ENCODE measurements at places on chromosomes 5 and 9.
A peak's percentile ranks its signal among the peaks of the same experiment; 100 is the strongest.

DNA sequence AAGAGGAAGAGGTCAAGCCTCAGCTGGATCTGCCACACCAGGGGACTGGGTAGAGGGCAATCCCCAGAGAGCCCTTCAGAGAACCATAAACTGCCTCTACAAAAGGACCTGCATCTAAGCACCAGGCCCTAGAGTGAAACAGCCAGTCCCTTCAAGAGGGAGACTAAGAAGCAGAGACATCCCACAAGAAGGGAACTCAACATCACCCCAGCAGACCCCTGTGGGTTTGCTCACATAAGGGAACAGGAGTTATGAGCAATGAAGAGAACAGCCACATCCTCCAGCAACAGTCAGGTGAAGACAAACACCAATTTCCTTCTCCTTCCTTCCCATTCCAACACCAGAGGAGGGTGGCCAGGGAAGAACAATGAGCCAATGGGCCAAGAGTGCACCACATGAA, 48.9 kb downstream of the TNFSF15 start:
- DNase-seq: no peak

DNA sequence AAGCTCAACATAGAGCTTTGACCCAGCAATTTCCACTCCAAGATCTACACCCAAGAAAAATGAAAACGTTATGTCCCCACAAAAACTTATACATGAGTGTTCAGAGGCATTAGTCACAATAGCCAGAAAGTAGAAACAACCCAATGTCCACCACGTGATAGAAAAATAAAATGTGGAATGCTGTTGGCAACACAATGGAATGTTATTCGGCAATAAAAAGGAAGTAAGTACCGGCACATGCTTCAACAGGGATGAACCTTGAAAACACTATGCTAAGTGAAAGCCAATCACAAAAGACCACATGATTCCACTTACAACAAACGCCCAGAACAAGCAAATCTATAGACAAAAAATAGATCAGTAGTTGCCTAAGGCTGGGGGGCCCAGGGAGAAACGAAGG, 6.0 kb downstream of the UBQLN1 start:
- no peak for DNase-seq

- no peak for DNase-seq
Measured at GRCh38 chr9:15543047-15543813, 9.6 kb upstream of the CCDC171 start.

DNA sequence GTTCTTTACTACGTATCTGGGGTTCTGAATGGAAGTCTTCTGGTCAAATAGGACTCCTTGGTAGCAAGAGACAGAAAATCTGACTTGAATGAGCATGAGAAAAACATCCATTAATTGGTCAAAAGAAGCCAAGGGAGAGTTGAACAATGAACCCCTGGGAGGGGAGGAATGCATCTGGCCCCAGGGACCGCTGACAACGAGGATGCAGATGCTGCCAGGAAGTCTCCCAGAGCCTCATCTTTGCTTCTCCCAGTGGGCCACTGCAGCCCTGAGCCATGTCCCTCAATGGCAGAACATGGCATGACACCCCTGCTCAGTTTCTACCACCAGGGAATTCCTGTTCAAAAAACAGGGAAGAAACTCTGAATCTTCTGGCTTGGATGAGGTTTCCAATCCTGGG, 50.5 kb upstream of the ICE1 start:
- DNase-seq: no peak

DNA sequence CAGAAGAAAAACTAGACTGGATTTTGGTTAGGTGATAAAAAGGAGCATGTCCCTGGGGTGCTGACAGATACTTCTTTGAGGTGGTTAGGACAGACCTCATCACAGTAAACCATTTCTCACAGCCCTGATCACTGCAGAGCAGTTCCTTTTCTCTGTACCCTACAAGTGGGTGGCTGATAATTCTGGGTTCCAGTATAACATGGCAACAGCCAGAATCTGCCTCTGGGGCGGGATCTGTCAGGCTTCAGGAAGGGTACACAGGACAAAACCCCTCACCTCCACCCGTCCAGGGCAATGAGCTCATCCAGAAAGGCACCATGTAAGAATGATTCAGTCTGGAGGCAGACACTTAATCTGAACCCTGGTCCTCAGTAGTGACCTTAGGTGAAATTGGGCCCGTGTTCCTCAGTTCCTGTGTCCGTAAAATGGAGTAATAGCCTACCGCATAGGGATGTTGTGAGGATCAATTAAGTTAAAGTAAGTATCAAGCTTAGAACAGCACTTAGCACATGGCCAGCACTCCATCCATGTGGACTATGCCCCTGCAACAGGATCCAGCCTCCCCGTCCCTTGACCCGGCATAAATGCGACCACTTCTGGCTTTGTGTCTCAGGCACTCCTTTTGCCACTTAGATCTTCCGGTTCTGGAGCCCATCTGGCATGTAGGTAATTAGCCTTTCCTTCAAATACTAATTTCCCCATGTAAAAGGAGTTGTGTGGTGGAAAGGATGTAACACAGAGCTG, 129.2 kb downstream of the LHFPL2 start:
- no peak for DNase-seq

DNA sequence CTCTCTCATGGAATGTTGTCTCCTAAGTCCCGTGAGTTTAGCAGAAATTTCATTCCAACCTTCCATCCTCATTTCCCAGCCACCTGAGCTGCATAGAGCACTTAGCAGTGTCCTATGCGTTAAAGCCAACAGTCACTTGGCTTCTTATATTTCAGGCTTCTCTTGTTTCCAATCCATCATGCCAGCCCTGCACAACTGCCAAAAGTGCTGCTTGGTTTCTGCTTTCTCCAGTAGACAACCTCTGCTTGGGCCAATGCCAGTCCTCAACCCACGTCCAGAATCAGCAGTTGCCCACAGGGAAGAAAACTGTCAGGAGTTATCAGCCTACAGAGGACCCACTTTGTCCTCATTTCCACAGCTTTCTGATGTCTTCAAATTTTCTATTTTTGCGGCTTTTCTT, 42.5 kb downstream of the KCNIP1 start:
- DNase-seq: no peak

GRCh38 chr9:106619211-106619610, 243.8 kb upstream of the ZNF462 start:
- no peak for DNase-seq

DNA sequence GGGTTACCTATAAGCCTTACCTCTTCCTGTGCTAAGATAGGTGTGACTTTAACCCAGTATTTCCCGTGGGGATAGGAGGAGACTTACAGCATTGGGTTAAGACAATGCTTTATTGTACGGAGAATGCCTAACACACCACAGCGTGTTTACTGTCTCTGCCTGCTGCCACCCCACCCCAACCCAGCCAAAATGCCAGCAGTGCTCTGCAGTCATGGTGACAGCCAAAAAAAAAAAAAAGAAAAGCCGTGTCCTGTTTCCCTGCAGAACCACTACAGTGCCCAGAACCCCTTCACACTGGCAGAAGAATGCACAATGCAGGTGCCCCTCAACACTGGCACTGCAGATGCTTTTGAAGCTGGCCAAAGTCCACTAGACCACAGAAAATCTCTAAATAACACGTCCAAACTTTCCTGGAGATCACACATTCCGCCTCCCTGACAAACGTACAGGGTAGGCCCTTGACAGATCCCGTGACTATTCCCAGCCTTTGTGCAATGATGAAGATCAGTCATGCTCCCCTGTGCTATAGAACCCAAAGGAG, 102.2 kb downstream of the SERINC5 start:
- no peak for DNase-seq

DNA sequence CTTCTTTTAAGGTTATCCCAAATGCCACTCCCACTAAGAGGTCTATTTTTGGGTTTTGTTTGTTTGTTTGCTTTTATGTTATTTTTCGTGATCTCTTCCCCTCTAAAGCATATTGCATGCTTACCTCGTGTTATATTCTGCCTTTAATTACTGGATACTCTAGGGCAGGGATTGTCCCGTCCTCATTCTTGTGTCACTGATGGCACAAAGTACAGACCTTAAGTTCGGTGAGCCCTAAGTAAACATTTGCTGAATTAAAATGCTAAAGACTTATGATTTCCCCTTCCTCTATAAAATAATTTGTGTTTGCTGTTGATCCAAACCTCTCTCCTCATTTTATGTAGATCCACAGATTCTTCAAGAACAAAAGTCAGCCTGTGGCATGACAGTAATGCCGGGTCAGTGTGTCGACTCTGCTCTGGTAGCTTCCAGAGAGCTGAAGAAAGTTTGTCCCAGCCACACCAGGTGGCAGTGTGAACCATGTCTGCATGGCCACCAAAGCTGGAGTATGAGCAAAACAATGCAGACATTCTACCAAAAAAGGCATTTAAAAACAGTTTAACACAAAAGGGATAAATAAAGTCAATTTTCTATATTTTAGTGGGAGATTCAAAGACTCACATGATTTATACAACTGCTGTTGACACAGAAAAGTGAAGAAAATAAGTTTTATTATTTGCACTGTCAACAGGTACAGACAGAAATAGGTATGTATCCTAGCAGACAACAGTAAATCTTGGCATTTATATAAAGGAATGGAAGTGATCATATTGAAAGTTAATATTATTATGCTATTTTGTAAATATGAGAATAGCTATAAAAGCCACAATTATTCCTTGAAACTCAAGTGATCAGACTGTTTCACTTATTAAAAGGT, 17.9 kb upstream of the POC5 start:
- DNase-seq: no peak

GRCh38 chr9:35603986-35604577, 980 bp upstream of the TESK1 start:
- peak; percentile 99 for DNase-seq

- no peak for DNase-seq
Measured at GRCh38 chr5:5288201-5288600, 134.3 kb upstream of the ICE1 start.

- no peak for DNase-seq
Measured at GRCh38 chr9:17632994-17633393, 54.1 kb downstream of the SH3GL2 start.

DNA sequence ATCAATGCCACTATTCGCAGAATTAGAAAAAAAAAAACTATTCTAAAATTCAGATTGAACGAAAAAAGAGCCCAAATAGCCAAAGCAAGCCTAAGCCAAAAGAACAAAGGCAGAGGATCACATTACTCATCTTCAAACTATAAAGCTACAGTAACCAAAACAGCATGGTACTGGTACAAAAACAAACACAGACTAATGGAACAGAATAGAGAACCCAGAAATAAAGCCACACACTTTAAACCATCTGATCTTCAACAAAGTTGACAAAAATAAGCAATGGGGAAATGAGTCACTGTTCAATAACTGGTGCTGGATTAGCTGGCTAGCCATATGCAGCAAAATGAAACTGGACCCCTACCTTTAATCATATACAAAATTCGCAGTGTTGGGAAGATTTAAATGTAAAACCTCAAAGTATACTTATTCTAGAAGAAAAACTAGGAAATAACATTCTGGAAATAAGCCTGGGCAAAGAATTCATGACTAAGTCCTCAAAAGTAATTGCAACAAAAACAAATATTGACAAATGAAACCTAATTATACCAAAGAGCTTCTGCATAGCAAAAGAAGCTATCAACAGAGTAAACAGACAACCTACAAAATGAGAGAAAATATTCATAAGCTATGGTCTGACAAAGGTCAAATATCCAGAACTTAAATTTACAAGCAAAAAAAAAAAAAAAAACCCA, 153.7 kb downstream of the NDUFS4 start:
- DNase-seq: no peak

DNA sequence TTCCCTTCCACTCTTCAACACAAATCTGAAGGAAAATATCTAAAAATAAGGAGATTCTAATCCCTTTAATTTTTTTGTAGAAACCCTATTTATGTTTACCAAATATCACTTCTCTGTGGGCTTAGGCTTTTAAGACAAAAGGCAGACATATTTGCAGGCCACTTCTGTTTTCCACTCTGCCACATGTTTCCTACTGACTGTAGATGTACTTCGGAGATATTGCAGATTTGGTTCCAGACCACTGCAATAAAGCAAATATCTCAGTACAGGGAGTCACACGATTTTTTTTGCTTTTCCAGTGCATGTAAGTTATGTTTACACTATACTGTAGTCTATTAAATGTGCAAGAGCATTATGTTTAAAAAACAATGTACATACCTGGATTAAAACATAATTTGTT, 219.0 kb downstream of the SREK1 start:
- DNase-seq: no peak

- DNase-seq: no peak
Measured at GRCh38 chr5:9207817-9208418, 338.0 kb downstream of the SEMA5A start.

DNA sequence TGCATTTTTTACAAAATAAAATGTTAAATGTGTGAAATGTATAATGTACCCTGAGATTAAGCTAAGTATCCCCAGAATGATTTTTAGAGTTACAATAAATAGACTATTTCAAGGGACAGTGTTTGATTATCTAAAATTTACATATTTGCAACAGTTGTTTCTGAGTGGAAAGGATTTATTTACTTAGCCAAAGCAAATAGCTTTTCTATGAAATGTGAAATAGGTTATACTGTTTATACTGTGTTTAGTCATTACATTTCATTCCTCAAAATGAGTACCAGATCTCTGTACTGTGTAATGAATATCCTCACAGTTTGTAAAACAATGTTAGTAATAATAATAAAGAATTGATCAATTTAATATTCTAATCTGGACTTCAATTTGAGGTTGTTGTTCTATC, 1019.0 kb downstream of the NR2F1-AS1 start:
- DNase-seq: no peak

DNA sequence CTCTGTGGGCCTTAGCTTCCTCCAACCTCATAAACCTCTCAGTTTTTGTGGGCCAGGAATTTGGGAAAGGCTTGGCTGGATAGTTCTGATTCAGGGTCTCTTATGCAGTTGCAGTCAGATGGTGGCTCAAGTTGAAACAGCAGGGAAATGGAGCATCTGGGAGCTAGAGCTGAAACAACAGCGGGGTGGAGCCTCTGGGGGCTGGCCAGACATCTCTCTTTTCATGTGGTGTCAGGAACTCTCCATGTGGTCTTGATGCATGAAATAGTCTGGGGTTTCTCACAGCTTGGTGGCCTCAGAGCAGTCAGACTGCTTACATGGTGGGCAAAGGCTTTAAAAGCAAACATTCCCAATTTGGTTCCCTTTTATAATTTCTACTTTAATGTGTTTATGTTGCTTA, 13.5 kb downstream of the ZNF346 start:
- DNase-seq: no peak

DNA sequence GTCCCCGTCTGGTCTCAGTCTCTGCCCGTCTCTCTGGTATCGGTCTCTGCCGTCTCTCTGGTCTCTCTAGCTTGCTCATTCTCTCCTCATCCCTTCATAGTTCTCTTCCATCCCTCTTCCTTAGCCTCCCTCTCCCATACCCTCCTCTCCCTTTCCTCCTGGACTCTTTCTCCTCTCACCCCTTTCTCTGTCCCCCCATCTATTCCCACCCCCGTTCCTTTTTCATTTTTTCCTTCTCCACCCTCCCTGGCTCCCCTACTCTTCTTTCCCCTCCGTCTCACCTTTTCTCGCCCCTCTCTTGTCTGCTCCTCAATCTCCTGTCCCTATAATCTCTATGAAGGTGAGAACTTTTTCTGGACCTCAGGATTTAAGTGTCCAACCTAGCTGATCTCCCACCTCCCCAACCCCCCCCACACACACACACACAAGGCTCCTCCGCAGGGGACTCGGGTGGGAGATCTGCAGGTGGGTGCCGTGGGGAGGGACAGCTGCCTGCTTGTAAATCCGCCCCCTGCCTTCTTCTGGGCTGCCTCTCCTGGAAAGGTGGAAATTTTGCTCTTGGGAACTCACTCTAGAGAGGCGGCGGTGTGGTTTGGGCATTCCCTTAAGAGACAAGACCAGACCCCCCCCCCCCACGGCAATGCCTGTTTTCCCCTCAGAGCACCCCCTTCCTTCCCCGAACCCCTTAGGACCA, 953 bp downstream of the UBE2QL1 start:
- no peak for DNase-seq
